ENCODE measurements at places on chromosomes 5 and 9.
A peak's percentile ranks its signal among the peaks of the same experiment; 100 is the strongest.

GRCh38 chr9:76962732-76963131 is 56.7 kb upstream of the FOXB2 start:
- no peak for DNase-seq

DNA sequence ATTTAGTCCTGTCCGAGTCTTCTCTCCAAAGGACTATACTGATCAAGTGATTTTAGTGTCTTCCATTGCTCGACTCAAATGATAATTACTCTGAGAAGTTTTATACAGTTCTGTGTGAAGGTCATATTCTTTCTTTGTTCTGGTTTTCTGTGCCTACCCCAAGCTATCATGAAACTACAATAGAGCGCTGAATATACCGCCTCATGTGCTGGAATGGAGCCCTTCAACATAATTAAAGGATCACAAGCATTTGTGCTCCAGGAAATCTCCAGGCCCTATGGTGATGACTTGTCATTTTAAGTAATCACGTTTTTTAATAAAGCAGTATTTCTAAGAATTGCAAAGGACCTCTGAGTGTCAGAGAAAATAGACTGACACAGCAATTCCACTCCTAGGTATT is 10.9 kb upstream of the SLC31A2 start:
- DNase-seq = no peak

DNA sequence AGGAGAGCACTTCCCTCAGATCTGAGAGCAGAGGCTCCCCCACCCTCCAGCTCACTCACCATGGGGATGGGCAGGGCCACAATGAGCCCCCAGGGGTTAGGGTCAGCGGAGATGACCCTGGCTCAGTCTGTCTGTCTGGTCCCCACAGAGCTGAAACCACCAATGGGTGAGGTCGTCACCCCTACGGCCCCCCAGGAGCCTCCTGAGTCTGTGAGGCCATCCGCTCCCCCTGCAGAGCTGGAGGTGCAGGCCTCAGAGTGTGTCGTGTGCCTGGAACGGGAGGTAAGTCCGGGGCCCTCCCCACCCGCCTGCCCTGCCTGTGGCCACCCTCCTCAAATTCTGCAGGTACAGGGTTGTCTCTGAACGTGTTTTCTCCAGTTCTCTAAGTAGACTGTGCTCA is 49.6 kb downstream of the LRSAM1 start:
- no peak for DNase-seq

- no peak for DNase-seq
These were observed 718.5 kb upstream of the ZNF608 start for GRCh38 chr5:125464847-125465432.

DNA sequence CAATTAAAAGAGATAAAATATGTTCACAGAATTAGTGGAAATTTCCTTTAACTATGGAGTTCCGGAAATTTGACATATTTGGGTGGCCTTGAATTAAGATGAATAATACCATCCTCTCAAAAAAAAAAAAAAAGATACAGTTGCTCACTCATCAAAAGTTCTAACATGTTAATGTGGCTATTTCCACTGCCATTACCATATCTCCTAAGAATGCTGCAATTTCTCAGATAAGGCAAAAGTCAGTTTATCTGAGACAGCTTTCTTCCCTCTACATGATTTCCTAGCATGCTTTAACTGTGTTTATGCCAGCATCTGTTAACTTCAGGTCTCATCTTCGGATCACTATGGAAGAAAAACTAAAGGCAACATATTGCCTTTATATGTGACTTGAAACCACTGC is 2.6 kb downstream of the FASTKD3 start:
- DNase-seq = no peak

- DNase-seq = no peak
These were observed 73.6 kb upstream of the SUSD1 start for GRCh38 chr9:112248722-112249121.

DNA sequence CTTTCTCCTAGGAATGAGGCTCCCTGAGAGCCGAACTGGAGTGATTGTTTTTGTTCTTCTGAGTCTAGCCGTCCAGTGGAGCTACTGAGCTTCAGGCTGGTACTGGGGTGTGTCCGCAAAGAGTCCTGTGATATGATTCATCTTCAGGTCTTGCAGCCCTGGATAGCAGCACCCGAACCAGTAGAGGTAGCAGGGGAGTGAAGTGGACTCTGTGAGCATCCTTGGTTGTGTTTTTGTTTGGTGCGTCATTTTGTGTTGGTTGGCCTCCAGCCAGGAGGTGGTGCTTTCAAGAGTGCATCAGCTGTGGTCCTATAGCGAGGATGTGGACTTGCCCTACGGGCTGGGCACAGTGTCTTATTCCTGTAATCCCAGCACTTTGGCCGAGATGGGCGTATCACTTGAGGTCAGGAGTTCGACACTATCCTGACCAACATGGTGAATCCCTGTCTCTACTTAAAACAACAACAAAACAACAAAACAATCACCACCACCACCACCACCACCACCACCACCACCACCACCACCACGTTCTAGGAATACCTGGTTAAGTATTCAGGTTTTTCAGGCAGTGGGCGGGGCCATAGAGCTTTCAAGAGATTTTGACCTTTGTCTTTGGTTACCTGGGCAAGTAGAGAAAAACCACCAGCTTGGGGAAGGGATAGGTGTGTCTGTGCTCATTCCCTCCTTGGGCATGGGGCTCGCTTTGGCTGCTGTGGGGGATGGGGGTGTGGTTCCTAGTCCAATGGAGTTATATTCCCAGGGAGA is 154.0 kb downstream of the WDR70 start:
- no peak for DNase-seq

- DNase-seq = no peak
These were observed at the start of gene PHYHD1 for GRCh38 chr9:128920381-128921058. TSS of gene PHYHD1 (plus strand) at chr9:128920982. CDS start at chr9:128922324, 1,342 bp downstream.

- no peak for DNase-seq
These were observed 37.4 kb downstream of the WHRN start for GRCh38 chr9:114467910-114468309.

DNA sequence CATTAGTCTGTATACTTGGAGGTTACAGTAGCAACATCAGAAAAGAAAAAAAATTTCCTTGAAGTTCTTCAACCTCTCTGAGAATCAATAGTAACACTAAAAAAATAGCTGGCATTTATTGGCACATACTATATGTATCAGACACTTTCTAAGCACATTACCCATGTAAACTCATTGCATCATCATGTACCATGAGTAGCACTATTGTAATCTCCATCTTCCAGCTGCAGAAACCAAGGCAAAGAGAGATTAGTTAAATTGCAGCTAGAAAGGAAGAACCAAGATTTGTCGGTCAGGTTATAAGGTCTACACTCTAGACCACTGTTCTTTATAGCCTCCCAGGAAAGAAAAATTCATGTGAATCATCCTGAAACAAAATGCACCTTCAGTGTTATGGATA is 31.4 kb upstream of the RAB3C start:
- DNase-seq = no peak

- no peak for DNase-seq
These were observed 62.4 kb downstream of the SHC3 start for GRCh38 chr9:89116064-89116804.

- no peak for DNase-seq
These were observed 294.8 kb downstream of the KCTD16 start for GRCh38 chr5:144465441-144465840.

GRCh38 chr9:131126059-131126426 is 657 bp downstream of the NUP214 start:
- no peak for DNase-seq

- DNase-seq = no peak
These were observed 36.8 kb downstream of the ROPN1L start for GRCh38 chr5:10478436-10478835.

DNA sequence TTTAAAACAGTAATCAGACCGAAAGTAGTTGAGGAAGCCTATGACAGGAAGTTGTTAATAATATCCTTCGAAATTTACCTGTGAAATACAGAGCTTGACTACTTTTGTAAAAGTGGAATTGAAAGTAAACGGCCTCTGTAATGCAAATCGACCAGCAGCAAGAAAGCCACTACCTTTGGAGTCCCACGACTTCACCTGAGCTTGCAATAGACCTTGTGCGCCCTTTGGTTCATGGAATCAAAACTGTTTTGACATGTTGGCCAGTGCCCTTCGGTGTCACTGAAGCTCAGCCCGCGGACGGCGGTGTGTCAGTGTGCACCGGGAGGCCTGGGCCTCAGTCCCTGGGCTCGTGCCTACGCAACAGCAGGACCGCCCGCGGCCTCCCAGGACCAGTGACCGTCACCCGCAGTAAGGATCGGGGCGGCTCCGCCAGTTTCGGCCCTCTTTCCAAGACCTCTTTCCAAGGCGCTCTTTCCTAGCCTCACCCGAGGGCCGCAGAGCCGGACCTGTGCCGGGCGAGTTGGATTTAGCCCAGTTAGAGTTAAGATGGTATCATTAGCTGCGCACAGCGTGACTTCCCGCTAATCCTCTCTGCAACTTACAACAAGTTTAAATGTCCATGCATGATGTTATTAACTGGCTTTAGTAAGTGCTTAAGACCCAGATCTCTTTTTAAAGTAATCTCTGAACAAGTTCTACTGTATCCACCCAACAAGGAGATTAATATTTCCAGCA is 223.3 kb downstream of the MEF2C start:
- no peak for DNase-seq

DNA sequence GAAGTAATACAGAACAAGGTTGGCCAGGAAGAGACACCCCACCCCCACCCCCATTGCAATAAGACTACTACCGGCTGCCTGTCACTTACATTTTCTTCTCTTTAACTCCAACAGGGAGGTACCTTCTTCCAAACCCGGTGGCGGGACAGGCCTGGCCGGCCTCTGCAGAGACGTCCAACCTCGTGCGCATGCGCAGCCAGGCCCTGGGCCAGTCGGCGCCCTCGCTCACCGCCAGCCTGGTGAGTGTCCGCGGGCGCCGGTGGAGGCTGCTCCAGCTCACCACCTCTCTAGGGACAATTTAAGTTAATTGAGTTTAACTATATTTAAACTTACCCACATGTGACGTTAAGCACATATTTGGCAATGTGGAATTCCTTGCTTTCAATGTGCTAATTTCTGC is 192.4 kb downstream of the MAST4 start:
- no peak for DNase-seq

DNA sequence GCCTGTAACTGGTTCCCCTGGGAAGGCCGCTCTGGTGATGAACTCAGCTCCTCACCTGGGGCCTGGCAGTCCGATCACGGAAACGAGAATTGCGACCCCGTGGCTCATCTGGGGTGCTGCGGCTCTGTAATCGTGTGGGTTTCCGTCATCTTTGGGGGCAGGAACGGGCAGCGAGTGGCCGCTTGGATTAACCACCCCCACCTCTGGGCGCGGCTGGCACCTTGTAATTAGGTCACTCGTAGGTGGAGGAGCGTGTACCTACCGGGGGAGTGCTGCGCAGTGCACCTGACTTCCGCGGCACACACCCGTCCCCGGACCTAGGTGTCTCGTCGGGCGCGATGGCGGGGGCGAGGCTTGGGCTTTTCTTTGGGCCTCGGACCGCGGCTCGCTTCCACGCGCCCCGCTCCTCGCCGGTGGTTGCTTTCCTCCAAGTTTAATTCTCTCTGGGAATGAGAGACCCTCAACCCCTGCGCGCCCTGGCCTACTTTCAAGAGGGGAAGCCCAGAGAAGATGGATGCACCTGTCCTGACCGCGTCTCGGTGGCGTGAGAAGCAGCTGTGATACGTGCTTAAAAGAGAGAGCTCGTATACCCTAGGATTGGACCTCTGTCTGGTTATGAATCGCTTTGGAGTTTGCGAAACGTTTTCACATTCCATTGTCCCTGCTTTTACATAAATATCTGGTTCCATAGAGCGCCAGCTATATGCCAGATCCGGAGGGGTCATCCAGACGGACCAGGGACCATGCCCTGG is 744 bp upstream of the PPP2CA start:
- peak; percentile 58 for DNase-seq

- DNase-seq = no peak
These were observed 200.2 kb downstream of the DAB2IP start for GRCh38 chr9:121851641-121852091.

GRCh38 chr9:87198716-87199115 is 251.4 kb upstream of the GAS1 start:
- DNase-seq = no peak

GRCh38 chr9:111728143-111728542 is 66.6 kb downstream of the SHOC1 start:
- no peak for DNase-seq

DNA sequence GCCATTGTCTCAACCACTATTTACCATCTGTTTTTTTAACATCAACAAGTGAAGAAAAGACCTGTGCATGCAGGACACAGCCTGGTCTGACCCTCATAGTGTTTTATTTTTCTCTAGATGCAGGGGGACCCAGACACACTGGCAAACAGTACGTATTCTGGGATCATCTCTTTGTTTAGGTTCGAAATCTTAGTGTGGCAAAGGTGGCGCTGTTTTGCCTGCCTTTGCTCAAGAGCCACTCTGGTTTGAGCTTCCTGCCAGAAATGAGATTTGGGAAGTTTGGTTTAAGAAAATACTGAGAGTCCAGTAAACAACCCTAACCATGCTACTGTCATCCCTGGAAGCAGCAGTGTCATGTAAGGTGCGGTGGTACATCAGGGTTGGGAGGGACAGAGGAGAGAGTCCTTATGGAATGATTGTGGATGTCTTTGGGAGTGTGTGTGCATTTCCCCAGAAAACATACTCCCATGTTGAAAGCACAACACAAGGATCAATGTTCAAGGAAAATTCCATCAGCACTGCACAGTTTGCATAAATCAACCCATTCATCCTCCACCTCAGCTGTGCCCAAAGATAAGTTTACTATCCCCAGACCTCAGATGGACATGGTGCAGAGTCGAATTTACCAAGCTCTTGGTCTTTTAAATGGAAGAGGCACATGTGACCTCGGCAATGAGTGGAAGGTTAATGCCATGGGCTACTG is 34.0 kb upstream of the FLT4 start:
- DNase-seq = no peak

- no peak for DNase-seq
These were observed 812.1 kb downstream of the EFNA5 start for GRCh38 chr5:106858616-106859015.

GRCh38 chr5:155402927-155403640 is 389.5 kb downstream of the KIF4B start:
- DNase-seq = no peak

DNA sequence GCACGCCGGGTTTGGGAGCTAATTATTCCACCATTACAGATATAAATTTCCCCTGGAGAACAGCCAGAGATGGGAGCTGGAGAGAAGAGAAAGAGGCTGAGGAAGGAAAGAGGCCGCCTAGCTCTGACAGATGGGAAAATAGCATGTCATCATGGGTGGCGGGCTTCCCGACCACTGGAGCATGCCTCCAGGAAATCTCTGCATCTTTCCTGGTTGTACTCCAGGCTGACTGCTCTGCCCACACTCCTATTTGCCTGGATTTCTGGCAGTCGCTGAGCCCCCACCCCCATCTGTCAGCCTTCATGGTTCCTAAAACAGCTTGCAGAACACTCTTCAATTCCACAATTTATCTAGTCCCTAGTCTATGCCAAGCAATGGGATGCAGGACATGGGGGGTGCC is 14.3 kb upstream of the GABRP start:
- no peak for DNase-seq

GRCh38 chr5:126055348-126055729 is 367.9 kb upstream of the GRAMD2B start:
- no peak for DNase-seq

- no peak for DNase-seq
These were observed 16.1 kb upstream of the FGFR4 start for GRCh38 chr5:177070536-177071191.

GRCh38 chr5:135995976-135996375 is 32.8 kb upstream of the TGFBI start:
- no peak for DNase-seq
